ENCODE measurements at places on chromosomes 6 and 20.

DNA sequence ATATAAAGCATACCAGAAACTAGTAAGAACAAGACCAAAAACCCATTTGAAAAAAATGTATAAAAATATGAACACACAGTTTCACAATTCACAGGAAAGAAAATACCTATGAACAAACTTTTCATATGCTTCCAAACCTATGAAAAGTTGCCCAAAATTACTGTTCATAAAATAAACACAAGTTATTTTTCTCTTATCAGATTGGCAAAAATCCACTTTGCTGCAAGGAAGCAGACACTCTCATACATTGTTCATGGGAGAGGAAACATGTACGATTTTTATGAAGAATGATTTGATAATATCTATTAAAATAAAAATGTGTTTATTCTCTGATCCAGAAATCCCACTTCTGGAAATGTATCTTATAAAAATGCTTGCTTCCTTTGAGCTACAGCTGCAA, 40.0 kb upstream of the OCSTAMP start:
- no peak for DNase-seq

DNA sequence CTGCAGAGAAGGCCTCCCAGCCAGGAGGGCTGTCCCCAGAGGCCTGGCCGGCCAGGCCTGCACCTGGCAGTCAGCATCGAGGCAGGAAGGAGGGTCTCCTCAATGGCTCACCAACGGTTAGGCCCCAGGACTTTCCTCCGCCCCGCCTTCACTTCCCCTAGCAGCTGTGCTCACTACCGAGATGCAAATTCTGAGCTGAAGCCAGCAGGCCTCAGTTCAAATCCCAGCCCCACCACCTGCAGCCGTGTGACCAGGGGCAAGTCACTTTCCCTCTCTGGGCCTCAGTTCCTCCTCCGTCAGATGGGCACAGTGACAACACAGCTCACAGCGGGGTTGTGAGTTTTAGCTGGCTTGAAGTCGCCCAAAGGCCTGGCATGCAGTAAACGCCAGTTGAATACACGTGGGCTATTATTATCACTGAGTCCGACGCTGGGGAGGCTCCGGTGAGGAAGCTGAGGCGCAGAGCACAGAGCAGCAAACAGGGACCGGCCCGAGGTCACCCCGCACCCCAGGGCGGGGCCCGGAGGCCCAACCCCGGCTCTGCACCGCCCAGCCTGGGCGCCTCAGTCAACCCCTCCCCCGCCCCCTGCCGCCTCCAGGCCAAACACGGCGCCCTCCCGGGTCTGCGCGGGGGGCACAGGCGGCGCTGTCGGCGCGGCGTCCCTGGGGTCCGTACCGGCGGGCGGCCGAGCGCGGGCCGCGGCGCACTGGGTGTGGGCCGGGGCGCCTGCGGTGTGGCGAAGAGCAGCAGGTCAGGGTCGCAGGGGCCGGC, 671 bp downstream of the E2F1 start:
- DNase-seq: no peak

DNA sequence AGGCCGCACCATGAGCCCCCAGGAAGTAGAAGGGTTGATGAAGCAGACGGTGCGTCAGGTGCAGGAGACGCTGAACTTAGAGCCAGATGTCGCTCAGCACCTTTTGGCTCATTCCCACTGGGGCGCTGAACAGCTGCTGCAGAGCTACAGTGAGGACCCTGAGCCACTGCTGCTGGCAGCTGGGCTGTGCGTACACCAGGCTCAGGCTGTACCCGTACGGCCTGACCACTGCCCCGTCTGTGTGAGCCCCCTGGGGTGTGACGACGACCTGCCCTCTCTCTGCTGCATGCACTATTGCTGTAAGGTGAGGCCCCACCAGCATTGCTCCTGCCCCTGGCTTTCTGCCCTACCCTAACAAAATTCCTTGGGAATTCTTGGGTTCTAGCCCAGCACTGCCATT, 13.1 kb downstream of the DNPH1 start:
- DNase-seq: no peak

- no peak for DNase-seq
Measured at GRCh38 chr20:37188787-37189186, 9.4 kb upstream of the MROH8 start.

GRCh38 chr20:40781327-40782042, 92.4 kb upstream of the MAFB start:
- no peak for DNase-seq

GRCh38 chr20:15674253-15675060, 898.8 kb downstream of the KIF16B start:
- peak; percentile 64 for DNase-seq

DNA sequence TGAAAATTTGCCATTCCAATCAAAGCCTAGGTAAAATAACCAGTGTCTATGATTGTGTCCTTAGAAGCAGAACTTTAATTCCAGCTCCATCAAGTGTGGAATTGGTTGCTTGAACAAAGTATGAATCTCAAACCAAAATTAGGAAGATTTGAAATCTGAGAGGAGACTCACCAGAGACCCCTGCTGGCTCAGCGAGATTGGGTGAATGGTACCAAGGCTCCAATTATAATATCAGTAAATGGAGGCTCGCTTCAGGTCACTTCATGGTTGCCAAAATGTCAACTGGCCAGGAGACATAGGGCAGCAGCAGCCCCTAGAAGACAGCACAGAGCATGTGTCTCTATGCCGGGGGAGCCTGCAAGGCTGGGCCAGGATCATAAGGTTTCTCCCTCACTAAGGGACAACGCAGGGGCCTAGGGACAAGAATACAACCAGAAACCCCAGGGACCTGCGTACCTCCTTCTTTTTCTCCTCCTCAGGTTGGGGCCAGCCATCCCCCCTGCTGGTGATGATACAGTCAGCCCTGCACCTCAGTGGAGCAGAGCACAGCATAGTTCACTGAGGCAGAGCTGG, 14.0 kb downstream of the RBL1 start:
- DNase-seq: no peak

DNA sequence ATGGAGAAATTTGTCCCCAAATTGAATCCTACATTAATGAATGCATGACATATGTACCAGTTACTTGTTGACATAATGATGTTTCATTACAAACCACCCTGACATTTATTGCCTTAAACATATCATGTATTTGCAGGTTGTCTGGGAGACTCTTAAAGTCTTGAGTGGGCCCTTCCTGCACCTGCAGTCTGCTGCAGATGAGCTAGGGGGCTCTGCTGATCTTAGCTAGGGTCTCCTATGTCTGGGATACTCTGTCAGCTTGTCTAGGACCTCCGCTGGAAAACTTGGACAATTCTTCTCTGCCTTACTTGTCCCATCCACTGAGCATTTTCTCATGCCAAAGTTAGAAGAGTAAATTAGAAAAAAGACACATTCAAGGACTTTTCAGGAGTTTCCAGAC, 581.6 kb downstream of the HAO1 start:
- no peak for DNase-seq

DNA sequence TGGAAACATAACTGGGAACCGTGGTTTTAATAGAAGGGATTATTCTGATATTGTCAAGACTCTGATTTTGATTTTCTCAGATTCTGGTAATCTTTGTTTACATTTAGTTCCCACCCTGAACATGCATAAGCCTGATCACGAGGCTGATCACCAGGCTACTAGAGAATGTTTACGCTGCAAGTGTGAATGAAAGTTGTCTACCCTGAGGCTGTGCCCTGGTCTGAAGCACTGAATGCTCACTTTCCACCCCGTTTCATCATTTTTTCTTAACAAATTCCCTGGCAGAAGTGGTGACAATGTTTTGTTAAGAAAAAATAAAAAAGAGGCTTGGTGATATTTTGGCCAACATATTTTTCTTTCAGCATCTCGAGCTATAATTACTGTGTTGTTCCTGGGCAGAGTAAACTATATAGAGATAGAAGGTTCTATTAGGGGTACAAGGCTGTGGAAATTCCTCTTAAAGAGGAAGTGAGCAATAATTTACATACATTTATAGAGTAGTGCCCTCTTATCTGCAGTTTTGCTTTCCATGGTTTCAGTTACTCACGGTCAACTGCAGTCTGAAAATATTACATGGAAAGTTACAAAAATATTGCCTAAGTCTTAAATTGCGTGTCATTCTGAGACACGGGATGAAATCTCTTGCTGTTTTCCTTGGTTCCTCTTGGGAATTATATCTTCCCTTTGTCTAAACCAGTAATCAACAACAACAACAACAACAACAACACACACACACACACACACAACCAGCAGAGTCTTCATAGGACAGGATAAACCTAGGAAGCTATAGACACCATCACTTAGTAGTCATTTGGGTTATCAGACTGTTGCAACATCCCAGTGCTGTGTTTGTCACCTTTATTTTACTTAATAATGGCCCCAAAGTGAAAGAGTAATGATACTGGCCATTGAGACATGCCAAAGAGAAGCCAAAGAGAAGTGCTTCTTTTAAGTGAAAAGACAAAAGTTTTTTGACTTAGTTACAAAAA, 566.6 kb upstream of the CITED2 start:
- DNase-seq: no peak

GRCh38 chr6:133300896-133301295, 59.7 kb downstream of the EYA4 start:
- no peak for DNase-seq

DNA sequence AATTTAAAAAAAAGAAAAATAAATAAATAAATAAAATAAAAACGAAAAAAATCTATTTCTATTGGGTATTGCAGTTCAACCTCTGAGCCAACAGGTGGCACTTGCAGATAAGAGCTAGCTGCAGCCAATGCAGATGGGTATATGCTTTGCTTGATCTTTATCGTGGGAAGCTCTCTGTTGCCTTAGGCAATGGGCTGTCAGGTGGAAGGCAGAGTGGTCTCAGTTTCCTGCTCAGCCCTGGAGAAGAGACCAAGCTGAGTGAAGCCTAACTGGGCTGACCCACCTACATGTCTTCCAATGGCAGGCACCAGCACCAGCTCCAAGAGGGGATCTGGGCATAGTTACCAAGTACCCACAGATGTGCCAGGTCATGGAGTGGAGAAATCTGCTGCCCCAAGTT, 95.0 kb downstream of the AK9 start:
- peak; percentile 6 for DNase-seq

GRCh38 chr6:56343295-56343694, 95.9 kb upstream of the COL21A1 start:
- DNase-seq: peak; percentile 55

GRCh38 chr6:157283330-157283898, 39.9 kb downstream of the TMEM242 start:
- no peak for DNase-seq

DNA sequence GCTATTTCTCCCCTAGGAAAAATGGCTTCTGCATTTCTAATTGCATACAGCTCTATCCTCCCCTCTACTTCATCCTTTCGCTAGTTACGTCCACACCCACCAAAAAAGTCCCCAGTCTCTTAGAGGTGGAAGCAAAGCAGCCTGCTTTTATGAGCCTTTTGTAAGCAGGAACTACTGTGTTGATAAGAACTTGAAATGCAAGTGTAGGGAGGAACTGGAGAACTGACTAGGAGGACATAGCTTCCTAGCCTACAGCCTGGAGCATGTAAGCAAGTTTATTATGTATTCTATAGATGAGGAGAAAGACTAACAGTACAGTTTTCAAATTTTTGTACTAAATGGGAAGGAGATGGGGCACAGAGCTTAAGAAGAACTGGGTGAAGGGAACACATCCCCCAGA, 10.3 kb downstream of the ARHGAP18 start:
- DNase-seq: no peak

DNA sequence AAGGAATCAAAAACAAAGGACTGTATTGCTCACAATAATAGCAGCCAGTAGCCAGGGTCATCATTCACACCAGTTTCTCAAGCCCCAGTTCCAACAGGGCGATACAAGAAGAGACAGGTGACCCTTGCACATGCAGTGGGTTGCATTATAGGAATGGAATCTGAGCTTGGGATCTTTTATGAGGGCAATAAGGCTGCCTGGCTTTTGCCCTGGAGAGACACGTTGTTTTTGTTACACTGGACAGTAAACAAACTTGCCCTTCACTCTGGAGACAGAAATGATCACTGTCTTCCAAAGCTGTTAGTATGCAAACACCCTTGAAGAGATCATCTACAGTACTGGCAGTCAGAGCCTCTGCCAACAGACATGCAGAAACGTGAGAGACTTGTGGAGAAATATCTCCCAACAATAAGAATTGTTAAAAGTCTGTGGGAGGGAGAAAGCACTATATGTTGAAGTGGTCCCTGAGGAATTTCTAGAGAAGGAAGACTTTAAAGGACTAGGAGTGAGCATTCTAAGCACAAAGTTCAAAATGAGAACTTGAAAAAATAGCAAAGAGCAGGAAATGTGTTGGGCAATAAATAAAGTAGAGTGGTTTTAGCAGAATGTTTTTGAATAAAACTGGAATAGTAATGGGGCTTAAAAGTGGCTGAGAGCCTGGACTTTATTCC, 6.2 kb upstream of the COL12A1 start:
- no peak for DNase-seq

DNA sequence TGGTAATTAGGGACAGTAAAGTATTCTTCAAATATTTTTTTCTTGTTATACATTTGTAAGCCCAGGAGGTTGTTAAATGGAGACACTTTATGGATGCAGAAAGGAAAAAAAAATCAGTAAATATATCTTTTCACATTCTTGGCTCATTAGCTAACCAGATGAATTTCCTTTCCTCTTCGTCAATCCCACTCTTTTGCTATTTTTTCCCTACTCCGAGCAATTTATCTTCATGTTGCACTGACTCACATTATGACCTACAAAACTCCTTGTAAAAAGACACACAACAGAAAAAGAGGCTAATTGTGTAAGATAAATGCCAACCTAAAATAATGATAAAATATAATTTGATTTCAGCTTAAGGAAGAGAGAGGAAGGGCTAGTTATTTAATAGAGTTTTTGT, 472.9 kb upstream of the ZNF337 start:
- DNase-seq: peak; percentile 56

DNA sequence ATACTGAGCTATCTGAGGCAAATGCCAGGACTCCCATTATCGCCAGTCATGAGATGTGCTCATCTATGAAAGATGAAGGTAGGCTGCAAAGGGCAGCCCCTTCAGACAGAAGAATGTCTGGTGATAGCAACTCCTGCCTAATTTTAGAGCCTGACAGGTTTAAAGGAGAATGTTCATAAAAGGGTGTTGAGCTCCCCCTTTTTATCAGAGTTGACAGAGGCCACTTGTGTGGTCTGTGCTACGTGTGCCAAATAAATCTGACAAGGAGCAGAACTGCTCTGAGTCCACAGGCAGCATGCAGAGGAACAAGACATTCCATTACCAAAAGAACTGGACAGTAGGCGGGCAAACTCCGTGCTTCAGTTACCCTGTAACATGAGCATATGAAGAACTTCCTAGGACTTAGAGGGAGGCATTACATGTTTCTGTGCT, 101.8 kb downstream of the PREP start:
- DNase-seq: peak; percentile 45

- no peak for DNase-seq
Measured at GRCh38 chr6:110338820-110339470, 19.2 kb downstream of the METTL24 start.

GRCh38 chr6:80550281-80550680, 443.8 kb downstream of the BCKDHB start:
- no peak for DNase-seq

GRCh38 chr20:12014276-12014675, 96.6 kb downstream of the BTBD3 start:
- DNase-seq: peak; percentile 67

Measured in fibroblast of upper back skin (primary cell).